ENCODE measurements at places on chromosomes 16 and 17.

GRCh38 chr16:73049091-73049490, 1.2 kb upstream of the ZFHX3 start:
- no peak for DNase-seq

GRCh38 chr17:40633871-40634270, 13.7 kb downstream of the SMARCE1 start:
- no peak for DNase-seq

- no peak for DNase-seq
These were observed 14.6 kb downstream of the SRCIN1 start for GRCh38 chr17:38590988-38591758.

GRCh38 chr16:19084879-19085278, 17.5 kb downstream of the COQ7 start:
- no peak for DNase-seq

- no peak for DNase-seq
These were observed 11.6 kb upstream of the TMEM100 start for GRCh38 chr17:55734128-55734781.

DNA sequence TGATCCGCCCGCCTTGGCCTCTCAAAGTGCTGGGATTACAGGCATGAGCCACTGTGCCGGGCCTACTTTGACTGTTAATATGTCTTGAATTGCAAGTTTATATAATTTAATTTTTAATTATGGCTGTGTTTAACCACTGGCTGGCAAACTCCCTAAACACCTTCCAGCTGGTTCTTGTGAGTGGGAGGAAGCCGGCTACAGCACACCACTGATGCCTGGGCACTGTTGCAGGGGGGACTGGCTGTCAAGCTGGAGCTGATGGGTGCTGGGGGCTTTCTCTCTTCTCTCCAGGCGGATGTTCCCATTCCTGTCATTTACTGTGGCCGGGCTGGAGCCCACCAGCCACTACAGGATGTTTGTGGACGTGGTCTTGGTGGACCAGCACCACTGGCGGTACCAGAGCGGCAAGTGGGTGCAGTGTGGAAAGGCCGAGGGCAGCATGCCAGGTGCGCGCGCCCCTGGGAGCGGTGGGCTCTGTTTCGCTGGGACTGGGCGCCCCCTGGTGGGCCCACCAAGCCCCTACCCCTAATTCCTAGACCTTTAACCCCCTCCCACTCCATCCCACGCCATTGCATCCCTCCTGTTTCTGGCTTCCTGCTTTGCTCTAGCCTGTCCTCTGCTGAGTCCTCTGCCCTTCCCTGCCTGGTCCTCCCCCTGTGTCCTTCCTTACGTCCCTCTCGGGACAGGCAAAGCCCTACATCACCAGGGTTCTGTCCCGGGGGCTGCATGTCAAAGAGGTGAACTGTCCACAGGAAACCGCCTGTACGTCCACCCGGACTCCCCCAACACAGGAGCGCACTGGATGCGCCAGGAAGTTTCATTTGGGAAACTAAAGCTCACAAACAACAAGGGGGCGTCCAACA, 9.5 kb downstream of the TBX21 start:
- no peak for DNase-seq

DNA sequence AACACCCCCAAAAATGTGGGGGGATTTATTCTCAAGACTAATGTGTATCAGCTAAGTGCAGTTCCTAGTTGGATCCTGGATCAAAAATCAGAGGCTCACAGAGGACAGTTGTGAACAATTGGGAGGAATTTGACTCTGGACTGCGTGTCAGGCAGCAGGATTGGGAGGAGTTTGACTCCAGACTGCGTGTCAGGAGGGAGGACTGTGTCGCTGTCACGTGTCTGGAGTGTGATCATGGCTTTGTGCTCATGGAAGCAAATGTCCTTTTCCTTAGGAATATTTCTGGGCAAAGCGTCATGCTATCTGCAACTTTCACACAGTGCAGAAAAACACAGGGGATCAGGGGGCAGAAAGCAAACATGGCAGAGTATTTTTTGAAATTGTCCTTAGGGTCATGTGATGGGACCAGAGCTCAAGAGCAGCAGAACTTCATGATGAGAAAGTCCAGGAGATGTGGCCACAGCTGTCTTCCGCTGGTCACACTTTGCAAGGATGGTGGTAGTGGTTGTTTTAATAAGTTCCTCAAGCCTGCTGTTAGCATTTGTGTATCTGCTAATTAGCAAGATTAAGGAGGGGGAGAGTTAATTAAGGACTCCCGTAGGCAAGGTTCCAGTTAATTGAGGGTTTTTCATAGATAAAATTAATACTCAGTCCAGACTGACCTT, 122.0 kb upstream of the CHMP6 start:
- no peak for DNase-seq

DNA sequence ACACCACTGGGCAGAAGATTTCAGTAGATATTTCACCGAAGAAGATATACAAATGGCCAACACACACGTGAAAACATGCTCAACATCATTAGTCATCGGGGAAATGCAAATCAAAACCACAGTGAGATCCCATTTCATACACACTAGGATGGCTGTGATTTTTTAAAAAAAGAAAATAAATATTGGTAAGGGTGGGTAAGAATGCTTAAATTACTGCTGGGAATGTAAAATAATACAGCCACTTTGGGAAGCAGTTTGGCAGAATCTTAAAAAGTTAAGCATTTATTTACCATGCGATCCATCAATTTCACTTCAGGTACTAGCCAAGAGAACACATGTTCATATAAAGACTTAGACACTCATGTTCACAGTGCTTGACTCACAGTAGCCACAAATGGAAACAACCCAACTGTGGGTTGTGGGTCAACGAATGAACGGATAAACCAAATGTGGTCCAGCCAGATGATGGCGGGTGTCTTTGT, 6.5 kb upstream of the C16orf74 start:
- DNase-seq, result no peak

DNA sequence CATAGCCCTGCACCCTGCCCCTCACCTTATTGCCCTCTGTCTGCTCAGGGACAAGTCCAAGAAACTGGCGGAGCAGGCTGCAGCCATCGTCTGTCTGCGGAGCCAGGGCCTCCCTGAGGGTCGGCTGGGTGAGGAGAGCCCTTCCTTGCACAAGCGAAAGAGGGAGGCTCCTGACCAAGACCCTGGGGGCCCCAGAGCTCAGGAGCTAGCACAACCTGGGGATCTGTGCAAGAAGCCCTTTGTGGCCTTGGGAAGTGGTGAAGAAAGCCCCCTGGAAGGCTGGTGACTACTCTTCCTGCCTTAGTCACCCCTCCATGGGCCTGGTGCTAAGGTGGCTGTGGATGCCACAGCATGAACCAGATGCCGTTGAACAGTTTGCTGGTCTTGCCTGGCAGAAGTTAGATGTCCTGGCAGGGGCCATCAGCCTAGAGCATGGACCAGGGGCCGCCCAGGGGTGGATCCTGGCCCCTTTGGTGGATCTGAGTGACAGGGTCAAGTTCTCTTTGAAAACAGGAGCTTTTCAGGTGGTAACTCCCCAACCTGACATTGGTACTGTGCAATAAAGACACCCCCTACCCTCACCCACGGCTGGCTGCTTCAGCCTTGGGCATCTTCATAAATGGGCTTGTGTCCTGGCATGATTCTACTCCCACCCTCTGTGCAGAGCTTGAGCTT, 6.3 kb upstream of the NFATC3 start:
- no peak for DNase-seq

- DNase-seq, result no peak
These were observed 2.1 kb upstream of the CEP295NL start for GRCh38 chr17:78905116-78905515.

GRCh38 chr17:29090750-29091605, 48.0 kb downstream of the PIPOX start:
- no peak for DNase-seq

DNA sequence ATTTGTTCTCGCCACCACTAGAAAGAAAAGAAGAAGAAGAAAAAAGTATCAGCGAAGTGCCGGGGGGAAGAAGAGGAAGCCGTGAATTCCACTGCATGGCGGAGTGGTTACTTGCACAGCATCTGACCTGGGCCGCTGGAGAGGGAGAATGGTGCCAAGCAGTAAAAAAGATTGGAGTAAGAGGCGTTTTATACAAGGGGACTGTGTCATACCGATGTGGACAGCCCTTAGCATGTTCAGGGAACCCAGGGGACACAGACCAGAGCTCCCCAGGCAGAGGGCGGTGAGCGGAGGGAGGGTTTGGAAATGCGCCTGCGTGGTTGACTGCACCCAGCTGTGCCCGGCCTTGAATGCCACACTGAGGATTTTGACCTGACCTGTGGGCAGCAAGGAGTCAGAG, 52.8 kb downstream of the PLXDC1 start:
- no peak for DNase-seq

GRCh38 chr17:17343160-17343735, 40.1 kb downstream of the NT5M start:
- DNase-seq, result no peak

DNA sequence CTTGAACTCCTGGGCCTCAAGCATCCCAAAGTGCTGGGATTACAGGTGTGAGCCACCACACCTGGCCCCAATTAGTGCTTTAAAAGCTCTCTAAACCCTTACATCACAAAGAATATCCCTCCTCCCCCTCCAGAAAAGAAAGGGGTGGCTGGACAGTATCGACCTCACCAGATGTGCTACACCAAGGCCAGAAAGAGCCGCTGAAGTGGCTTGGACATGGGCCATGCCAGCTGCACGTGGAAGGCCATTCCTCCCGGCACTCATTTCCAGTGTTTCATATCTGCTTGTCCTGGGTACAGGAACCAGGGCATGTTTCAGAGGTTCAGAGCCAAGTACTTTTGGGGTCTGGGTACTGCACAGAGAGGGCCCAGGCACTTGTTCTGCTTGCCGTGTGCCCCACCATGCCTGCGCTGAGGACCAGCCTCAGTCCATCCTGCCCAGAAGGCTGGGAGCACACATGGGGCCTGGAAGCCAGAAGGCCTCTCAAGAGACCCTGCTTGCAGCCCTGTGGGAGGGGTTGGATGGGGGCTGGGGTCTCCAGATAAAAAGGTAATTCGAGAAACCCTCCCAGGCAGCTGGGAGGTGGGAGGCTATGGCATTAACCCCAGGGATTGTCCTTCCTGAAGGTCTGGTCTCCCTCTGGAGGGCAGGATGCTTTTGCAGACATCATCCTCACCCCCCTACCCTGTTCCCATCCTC, 3.5 kb upstream of the SRRM2 start:
- no peak for DNase-seq

GRCh38 chr16:12449795-12450194, 353.9 kb downstream of the CPPED1 start:
- no peak for DNase-seq

DNA sequence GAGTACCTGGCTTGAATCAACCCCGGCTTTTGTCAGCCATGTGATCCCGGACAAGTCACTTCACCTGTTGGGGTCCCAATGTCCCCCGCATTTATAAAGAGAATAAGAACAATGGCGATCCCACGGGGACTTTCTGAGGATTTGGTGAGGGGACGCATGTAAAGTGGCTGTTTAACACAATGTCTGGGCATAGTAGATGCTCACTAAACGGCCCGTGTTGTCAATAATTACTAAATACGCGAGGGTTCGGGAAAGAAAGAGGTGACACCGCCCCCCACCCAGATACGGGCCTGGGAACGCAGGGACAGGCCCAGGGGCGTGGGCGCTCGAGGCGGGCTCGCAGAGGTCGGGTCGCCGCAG, 1.8 kb downstream of the SYNGR3 start:
- DNase-seq, result no peak

GRCh38 chr17:60464343-60464742, 42.1 kb downstream of the CHCT1 start:
- DNase-seq, result no peak

DNA sequence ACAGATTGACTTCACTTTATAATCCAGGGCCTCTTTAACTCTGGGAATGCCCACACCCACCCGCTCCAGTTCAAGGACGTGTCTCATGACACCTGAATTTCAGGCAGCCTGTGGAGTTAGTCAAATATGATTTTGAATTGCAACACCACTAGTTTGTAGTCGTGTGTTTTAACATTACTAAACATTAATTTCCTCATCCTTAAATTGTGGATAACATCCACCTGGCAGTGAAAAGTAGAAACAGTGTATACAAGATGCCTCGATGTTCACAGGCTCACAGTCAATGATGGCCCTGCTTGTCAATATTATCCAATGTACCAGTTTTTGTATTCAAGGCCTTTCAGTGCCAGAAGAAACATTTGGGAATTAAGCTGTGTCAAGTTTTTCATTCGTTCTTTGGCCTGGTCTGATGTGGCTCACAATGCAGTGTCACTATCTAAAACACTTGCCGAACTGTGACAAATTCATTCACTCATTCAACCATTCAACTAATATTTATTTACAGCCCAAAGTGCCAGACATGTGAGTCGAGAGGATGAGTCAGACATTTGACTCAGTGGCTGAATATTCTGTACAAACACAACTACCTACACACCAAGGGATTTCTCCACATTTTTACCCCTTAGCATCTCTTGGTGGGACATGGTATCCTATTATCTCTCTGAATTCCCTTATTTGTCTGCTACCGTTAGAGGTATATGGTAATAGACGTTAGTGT, 1.4 kb downstream of the MEIOB start:
- DNase-seq, result no peak

GRCh38 chr17:81322271-81323082, 27.4 kb upstream of the SLC38A10 start:
- no peak for DNase-seq

GRCh38 chr16:54282928-54283724, 3.5 kb downstream of the IRX3 start:
- no peak for DNase-seq

GRCh38 chr17:48579760-48580554, 1.8 kb upstream of the HOXB4 start:
- DNase-seq, result no peak

GRCh38 chr16:19304750-19305149, 19.2 kb downstream of the CLEC19A start:
- no peak for DNase-seq

DNA sequence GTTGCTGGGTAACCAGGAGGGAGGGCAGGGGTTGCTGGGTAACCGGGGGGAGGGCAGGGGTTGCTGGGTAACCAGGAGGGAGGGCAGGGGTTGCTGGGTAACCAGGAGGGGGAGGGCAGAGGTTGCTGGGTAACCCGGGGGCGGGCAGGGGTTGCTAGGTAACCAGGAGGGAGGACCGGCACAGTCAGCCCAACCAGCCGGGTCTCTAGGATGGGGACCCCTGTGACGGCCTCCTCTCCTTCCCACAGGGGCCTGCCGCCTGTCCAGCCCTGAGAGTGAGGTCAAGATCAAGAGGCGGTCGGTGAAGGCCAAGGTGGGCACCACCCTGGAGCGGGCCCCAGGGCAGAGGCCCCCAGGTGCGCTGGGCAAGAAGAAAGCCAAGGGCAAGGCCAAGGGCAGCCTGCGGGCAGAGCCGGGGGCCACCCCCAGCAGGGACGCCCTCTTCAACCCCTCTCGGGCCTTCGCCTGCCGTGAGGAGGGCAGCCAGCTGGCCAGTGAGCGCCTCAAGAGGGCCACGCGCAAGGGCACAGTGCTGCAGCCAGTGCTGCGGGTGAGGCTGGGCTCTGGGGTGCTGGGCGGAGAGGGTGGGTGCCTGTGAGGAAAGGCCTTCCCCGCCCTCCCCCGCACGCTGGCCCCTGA, 54.6 kb downstream of the ACTG1 start:
- DNase-seq, result no peak

- peak; percentile 32 for DNase-seq
These were observed 13.2 kb upstream of the RGS9 start for GRCh38 chr17:65123757-65124675.

- no peak for DNase-seq
These were observed 330.3 kb upstream of the XYLT1 start for GRCh38 chr16:17801068-17801467.

- no peak for DNase-seq
These were observed 35.4 kb upstream of the ENPP7 start for GRCh38 chr17:79695293-79695790.

GRCh38 chr17:42895185-42895555, 5.4 kb upstream of the G6PC1 start:
- peak; percentile 81 for DNase-seq

All from femur (tissue), 1 donor.